ENCODE measurements at places on chromosomes 4 and X. TPM values are rescaled to one million over a fixed set of nuclear protein-coding genes. Genes with fewer than 3 reads are reported as not detected.

Gene PPEF2
- not detected for total RNA-seq

Gene PRRG3
- total RNA-seq: not detected

- DNase-seq: no peak
Measured at GRCh38 chr4:169143335-169143734, 127.4 kb downstream of the SH3RF1 start.

DNA sequence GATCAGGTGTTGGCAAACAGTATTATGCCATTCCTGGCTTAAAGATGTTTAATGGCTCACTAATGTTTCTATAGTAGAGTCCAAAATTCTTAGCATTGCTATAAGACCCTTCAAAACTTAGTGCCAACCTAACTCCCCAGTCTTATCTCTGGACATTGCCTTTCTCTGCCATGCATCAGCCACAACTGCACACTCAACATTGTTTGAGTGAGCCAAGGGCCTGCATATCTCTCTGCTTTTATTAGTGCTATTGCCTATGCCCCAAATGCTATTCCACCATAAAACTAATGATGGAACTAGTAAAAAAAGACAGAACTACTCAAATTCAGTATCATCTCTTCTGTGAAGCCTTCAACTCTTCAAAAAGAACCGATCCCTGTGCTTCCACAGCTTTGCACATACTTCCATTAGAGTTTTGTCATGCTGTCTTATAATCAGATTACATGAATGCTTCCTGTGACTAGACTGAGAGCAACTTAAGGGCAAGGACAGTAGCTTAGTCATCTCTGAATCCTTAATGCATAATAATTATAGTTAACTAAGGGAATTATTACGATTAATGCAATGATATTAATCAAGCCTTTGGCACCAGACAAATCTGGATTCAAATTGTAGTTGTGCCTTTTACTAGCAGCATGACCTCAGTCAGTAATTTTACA is 53.7 kb downstream of the CHM start:
- DNase-seq: no peak

- DNase-seq: no peak
Measured at GRCh38 chr4:48429709-48430474, 53.3 kb upstream of the SLC10A4 start.

- no peak for DNase-seq
Measured at GRCh38 chrX:57933321-57933720, 23.1 kb upstream of the ZXDA start.

DNA sequence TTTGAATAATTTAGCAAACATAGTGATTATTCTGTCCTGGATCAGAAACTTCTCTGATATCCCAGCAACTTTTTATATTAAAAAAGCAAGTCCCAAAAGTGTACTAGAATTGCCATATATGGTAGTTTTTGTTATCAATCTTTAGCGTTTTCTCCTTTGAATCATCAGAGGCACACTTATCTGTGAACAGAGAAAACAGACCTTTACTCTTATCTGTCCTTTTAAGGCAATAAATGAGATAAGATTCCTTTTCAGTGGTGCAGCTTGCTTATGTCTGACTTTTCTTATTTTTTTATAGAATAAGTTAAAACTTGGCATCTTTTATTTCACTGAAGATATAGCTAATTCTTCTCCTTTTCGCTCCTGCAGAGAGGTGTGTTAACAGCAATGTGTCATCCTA is 458.1 kb upstream of the PCDH10 start:
- no peak for DNase-seq

DNA sequence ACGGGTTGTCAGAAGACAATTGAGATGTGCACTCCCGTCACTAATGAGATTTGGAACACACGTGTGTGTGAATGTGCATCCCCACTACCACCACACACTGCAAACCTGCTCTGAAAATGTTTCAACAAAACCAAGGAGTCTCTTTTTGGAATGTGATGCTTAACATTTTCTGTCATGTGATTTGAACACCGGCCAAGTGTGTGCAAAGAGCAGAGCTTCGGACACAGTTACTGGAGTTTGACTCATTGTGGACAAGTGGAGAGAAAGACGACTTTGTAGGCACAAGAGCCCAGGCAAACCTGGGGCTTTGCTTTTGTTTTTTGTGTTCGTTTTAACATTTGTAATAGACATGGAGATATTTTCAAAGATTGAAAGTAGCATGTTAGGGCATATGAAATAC is 49.2 kb downstream of the CCKAR start:
- peak; percentile 55 for DNase-seq

DNA sequence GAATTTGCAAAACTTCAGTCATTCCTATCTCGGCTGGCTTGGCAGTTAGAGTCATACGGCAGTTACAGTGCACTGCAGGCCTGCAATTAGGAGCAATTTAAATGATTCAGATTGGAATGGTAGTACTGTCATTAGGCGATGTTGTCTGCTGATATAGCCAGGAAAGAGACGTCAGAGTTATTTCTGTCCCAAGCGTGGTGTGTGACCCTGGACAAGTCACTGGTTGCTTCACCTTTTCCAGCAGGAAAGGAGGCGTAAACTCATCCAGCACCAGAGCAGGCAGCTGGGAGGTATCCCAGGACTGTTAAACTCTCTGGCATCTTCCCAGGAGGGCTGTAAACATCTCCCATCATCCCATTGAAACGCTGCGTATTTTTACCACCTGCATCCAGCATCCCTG is 836 bp upstream of the LNX1 start:
- peak; percentile 54 for DNase-seq

DNA sequence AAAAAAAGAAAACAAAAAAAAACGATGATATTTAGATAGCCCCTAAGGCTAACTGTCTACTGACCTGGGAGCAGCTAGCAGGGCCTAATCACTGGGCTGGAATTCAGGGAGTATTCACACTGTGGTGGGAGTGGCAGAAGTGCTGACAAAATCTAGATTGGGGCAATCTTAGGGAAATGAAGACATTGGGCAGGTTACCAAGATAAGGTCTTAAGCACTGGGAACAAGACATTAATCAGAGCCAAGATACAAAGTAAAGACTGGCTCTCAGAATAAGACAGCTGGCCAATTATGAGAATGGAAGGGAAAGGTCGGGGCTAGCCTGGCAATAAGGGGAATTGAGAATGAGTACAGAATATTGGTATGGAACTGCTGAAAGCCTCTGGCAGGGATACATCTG is 100.2 kb upstream of the GRIA3 start:
- DNase-seq: peak; percentile 79

DNA sequence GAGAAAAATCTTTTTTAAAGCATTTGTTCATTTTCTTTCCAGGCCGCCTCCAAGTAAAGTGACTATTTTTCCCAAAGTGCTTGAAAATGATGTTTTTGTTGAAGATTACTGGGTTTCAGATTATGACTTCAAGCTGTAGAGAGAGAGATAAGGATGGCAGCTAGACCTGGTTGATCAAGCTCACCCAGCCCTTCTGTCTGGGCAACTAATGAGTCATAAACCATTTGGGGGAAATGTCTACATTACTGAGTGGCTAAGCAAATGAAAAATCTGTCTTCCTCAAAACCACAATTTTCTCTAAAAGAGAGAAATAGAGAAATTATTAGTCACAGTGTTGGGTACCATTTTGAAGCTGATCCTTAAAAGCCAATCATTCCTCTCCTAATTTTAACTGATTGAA is 355.4 kb upstream of the CPEB2 start:
- DNase-seq: no peak

DNA sequence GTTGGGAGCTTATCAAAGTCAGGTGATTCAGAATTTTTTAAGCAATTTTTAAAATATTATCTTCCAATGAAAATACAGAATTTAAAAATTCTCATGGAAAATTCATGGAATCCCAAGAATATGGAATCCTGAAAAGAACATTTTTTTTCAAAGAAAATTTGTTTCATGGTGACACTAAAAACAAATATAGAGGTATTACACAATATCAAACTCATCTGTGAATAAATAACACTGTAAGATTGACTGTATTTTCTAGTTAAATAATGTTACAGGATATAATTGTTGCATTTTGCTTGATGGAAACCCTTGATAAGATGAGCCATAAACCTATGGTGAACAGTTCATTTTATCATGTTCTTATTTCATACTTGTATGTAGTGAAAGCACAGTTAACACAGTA is 11.4 kb downstream of the PRIMPOL start:
- no peak for DNase-seq

- no peak for DNase-seq
Measured at GRCh38 chrX:72346302-72346949, 40.7 kb upstream of the CITED1 start.
